Myocyte (in vitro differentiated cells): ENCODE measurements at places on chromosomes 2 and 18. TPM values are rescaled to one million over a fixed set of nuclear protein-coding genes. Genes with fewer than 3 reads are reported as not detected.
A peak's percentile ranks its signal among the peaks of the same experiment; 100 is the strongest.

DSG4 gene
- total RNA-seq, result not detected in 2 replicates

PHOSPHO2 gene
- 4.5 and 4.8 TPM in 2 replicates for total RNA-seq

FAM168B gene
- total RNA-seq, result 168 and 184 TPM in 2 replicates

CHRNG gene
- 697 and 1,132 TPM in 2 replicates for total RNA-seq

ASNSD1 gene
- 71.9 and 74.0 TPM in 2 replicates for total RNA-seq

KCNG2 gene
- total RNA-seq, result 0.08 and 0.42 TPM in 2 replicates

CDH19 gene
- total RNA-seq, result not detected in 2 replicates

DNA sequence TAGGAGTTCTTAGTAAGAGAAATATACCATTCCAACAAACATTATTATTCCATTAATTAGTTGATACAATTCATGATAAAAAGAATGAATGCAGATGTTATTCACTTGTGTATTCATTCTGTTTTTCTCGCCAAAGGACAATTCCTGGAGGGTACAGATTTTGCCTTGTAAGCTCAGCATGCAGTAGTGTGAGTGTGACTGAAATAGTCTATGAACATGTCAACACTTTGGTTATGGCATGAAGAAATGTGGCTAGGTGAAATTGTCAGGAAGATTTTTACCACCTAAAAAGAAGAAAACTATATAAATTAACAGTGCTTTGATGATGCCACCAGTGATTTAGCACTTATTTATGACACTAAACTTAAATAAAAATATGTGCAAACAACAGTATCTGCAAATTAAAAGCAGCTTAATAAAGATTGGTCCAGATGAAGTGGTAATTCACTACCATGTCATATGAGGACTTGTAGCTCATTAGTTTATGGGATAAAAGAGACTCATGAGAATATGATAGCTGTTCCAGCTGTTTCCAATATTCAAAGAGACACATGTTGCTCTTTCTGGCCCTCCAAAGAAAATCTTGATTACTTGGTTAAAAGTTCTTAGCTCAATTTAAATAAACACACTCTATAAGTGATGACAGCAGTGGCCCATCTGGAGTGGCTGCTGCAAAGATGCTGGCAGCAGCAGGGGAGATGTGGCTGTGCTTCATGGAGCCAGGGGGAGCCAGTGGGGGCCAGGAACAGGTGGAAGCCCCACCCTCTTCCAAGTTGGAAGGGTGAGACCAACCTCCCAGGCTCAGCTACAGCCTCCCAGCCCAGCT, 165.0 kb downstream of the CDH19 start:
- DNase-seq, result no peak

DNA sequence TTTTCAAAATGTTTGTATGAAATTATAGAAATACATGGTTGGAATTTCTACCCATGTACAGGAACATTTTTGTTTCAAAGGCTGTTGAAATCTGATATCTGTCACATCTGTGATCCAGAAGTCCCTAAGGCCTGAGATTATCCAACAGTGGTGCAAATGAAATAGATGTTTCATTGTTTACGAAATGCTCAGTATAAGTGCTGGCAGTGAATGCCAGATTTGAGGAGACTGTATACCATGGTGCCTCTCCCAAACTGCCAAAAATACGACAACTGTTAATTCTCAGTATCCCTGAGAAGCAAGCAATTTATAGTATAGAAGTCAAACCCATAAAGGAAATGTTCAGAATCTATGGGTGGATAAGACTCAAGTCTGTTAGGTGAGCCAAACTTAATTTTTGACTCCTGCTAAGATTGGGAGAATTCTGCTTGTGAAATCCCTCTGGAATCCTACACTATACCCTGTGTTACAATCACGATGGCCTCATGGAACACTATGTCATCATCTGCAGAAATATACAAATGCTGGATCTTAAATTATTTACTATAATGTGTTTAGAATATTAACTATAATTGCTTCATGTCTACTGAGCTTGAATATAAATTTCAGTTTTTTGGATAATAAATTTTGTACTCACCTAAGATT, 71.2 kb upstream of the DOCK10 start:
- no peak for DNase-seq

- no peak for DNase-seq
These were observed 23.3 kb upstream of the EPAS1 start for GRCh38 chr2:46273919-46274318.

DNA sequence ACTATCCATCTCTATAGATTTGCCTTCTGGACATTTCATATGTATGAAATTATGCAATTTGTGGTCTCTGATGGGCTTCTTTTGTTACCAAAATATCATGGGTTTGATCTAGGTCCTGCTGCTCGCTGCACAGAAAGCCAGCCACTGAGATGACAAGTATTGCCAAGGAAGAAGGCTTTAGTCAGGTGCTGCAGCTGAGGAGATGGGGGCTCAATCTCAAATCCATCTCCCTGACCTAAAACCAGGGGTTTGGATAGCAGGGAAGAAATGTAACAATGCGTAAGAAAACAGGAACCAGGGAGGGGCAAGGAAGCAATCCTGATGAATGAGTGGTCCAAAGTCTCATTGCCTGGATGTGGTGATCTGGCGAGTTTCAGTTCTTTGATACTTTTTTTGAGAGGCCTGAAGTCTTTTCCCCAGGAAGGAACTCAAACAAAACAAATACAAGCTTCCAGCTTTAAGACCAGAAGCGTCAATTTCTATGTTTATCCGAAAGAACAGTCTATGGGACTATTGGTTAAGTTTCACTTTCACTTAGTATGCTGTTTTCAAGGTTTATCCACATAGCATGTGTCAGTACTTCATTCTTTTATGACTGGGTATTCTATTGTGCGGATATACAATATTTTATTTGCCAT, 3.4 kb upstream of the CKAP2L start:
- no peak for DNase-seq

DNA sequence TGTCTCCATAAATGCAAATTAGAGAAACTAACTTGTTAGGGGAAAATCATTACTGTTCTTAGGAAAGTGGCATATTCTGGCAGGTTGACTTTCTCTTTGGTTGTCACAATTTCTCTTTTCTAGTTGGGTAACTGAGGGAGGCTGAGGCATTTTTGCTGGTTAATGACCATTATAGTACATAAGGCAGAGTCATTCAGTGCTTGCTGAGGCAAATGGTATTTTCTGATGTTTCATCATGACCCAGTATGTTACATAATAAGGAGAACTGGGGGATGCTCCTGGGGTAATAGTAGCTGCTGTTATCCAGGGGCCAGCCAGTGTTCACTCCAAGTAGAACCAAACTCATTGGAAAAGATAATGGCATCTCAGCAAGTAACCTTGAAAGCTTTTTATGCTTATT, 62.3 kb downstream of the ITGA6 start:
- no peak for DNase-seq

- DNase-seq, result no peak
These were observed 50.1 kb downstream of the THUMPD2 start for GRCh38 chr2:39728941-39729351.

DNA sequence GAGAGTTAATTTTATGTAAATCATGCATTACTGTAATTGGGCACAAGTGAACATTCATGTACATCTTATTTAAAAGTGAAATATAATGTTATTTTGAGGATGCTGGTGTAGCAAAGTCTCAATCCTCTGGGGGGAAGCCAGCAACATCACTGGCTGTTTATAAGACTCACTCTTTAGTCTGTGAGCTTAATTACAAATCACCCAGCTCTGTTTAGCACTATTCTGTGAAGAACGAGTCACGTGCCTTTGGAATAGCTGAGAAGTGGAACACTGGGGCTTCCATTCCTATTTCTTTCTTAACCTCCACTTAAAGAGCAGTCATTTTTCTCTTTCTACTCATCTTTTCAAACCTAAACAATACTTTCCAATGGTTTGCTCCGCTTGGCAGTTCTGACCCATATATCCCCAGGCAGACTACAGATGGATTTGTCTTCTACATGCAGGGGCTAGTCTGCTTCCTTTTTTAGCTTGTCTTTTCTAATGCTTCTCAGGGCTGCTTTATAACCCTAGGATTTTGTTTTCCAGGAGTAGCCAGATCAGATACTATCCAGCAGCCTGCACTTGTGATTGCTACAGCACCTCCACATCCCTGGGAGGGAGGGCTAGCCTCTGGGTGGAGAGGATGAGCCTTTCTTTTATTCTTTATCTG, 95.3 kb upstream of the CAVIN2 start:
- no peak for DNase-seq

- no peak for DNase-seq
These were observed 2.5 kb upstream of the DUSP2 start for GRCh38 chr2:96147593-96148201.

DNA sequence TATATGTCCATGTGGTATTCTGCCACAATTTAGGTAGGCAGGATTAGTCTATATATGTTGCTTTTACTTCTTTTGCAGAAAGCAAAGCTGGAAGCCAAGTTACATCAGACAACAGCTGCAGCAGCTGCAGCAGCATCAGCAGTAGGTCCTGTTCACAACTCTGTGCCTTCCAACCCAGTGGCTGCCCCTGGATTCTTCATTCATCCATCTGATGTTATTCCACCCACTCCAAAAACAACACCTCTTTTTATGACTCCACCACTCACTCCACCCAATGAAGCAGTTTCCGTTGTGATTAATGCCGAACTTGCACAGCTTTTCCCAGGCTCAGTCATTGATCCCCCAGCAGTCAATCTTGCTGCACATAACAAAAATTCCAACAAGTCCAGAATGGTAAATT, 107.6 kb downstream of the BIRC6 start:
- DNase-seq, result peak; percentile 68

DNA sequence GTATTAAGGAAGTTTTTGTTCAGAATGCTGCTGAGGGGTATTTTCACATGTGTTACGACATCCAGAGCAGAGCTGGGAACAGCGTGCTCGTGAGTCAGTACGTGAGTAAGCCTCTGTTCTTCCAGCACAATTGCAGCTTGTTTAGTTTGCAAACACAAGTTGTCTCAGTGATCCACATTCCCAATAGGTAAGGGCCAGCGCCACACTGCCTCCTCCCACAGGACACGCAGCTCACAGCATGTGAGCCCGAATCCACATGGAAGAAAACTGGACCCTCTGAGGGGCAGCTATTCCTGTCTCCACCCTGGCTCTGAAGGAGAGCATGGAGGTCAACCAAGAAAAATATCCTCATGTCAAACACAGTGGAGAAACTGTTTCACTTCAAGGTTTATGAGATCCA, 173.9 kb upstream of the PID1 start:
- DNase-seq, result peak; percentile 90

DNA sequence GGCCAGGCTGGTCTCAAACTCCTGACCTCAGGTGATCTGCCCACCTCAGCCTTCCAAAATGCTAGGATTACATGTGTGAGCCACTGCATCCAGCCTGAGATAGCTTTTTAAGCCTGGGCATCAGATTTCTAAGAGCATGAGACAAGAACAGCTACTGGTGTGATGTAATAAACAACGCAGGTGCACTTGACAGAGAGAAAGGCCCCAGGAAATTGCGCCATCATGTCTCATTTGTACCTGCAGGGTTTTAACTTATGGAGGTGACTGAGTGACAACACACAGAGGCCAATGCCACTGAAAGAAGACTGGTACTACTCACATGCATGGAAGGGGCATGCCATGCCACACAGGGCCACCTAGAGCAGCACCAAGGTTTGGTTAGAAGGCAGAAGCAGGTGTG, 209.4 kb downstream of the SP3 start:
- DNase-seq, result no peak

DNA sequence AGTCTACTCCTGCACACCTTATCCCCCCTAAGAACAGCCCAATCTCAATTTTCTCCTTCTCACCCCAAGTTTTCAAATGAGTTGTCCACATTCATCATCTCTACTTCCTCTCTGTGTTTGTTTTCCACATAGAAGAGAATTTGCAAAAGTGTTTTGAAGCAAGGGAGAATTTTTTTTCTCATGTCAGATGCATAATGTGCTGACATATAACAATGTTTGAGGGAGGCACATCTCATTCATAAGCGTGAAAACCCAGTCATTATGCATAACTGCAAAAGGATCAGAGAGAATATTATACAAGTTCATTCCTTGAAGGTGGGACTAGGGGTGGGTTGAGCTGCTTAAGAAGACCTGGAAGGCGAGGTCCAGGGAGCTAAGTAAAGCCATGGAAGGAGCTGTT, 80.8 kb upstream of the SLC1A4 start:
- DNase-seq, result no peak

GRCh38 chr2:241730671-241731293, 3.6 kb upstream of the D2HGDH start:
- DNase-seq, result no peak

- no peak for DNase-seq
These were observed 856.0 kb downstream of the GALR1 start for GRCh38 chr18:78105611-78106010.

DNA sequence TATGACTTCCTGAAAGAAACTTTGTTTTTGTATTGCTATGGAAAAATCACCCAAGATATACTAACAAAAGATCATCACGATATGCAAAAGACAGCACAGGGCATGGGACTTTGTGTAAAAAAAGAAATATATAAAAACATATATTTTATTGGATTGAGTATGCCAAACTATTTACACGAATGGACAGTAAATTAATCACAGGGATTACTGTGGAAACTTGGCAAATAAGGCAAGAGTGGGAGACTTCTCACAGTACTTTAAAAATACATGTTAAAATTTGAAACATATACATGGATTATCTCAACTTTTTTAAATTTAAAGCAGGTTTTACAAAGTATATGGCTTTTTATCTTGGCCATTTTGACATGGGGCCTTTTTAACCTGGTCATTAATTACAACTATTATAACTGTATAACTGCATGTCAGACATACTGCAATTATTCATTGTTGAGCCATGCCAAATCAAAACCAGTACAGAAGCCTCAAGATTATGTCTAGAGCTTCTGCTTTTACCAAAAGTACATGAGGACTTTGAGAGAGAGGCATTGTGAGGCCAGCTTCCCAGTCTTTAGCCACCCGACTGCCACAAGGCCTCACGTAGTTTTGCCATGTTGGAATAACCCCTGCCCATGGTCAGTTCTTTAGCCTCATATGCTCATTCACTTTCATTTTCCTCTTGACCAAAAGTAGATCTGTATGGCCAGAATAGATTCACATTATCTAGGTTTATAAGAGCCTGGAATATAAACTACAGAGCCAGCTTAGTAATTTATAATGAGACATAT, 419.8 kb downstream of the SETBP1 start:
- no peak for DNase-seq

DNA sequence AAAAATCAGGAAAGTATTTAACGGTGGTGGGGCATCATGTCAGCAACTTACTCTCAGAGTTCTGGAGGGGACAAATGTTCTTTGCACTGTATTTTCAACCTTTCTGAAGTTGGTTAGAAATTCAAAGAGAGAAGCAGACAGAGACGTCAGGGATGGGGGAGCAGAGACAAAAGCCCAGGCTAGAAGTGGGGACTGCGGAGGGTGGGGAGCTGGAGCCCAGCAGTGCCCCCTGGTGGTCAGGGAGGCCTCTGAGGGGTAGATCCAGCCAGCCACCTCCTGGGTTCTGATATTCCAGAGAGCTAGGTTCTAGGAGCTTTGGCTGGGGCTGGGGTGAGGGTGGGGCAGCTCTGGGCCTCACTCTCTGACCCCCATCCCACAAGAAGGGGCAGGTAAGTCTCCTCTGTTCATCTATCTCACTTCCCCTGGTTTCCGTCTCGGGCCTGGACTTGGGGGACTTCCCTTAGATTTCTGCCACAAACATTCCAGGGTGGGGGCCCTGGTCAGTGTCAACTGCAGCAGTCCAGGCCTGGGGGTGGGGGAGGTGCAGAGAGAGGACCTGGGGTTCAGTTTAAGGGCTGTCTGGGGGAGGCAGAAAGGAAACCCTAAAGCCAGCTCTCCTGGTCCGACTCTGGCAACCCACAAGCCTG, 8.9 kb downstream of the TNS1 start:
- DNase-seq, result peak; percentile 43
